ENCODE measurements at places on chromosomes 12 and 14.

GRCh38 chr14:91332986-91333649 lies 84.5 kb downstream of the CCDC88C start:
- DNase-seq, result no peak

- peak; percentile 38 for DNase-seq
Observed at GRCh38 chr12:13173012-13173932, 23.3 kb upstream of the EMP1 start.

DNA sequence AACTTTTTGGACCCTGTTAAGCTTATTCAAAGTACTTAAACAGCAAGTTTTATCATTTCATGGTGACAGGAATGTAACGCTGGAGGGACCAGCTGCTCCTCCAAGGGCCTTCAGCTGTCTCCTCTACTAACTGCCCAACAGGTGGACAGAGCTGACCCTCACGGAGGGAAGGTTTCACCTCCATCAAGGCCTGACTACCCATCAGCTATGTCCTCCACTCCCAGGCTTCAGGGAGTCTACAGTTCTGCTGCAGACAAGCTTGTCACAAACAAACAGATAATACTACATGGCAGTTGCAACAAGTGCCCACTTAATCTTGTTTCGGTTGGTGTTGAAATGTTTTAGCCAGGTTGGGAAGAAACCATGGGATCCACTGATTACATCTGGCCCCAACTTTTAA lies 175.1 kb downstream of the TTC7B start:
- DNase-seq, result no peak

DNA sequence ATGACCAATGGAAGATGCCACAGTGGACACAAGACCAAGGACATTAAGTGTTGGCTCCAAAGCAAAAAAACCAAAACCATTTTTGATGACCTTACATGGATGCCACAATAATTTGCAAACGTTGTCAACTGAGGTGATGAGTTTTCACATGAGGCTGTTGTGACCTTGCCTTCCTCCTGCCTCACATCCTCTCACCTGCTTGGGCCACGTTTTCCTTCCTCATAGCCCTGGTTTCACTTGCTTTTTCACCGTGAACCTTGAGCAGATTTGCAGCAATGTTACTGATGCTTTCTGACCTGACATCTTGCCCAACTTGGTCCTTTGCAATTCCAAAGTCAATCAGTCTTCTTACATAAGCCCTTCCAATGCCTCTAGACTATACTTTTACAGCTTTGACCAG lies 3.7 kb downstream of the KRT6B start:
- DNase-seq, result no peak

GRCh38 chr12:120705618-120706017 lies 4.6 kb upstream of the UNC119B start:
- no peak for DNase-seq

DNA sequence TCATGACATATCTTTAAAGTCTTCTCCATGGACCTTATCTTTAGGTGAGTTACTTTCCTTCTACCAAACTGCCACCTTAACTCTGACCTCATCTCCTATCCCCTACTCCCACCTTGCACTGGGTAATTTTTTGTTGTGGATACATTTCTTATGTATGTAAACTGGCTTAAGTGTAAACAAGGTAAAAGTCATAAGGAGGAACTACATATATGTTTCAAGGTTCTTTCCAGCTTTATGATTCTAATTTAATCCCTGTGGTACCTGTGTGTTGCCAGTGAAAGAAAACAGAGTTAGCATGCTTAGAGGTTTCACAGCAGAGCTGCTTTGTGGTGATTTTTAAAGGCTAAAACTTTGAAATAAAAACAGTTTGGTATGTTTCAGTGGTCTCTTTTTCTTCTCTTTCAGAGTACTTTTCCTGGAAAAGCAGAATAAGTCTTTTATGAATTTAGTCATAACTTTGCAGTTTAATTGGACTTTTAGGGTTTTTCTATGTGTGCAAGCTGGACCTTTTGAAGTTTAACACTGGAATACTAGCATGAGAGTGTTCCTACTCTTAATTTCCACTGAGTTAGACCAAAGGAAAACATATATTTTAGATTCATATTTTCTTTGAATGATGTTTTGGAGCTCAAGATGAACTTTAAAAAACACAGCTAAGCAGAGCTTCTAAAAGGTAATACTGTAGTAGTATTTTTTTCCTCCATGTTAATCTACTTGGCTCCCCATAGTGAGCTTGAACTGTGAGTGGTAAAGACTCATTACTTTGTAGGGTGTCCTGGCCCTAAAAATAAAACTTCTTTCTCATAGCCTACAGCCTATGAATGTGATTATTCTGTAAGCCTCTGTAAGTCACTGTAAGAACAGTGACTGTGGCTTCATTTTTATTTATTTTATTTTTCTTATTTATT lies 105.4 kb downstream of the FUT8 start:
- DNase-seq, result no peak

DNA sequence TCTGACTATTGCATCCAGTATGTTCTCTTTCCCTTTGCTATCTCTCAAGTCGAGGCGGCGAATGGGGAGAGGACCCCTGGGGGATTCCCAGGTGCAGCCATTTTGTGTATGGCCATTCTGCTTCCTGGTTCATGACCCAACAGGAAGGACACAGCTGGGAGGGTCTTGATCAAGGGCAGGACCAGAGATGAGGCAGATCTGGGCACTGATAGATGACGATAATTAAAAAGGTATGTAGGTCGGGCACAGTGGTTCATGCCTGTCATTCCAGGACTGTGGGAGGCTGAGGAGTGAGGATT lies 73.9 kb downstream of the EID3 start:
- no peak for DNase-seq

- DNase-seq, result no peak
Observed at GRCh38 chr14:99360774-99361595, 89.0 kb upstream of the BCL11B start.

- no peak for DNase-seq
Observed at GRCh38 chr14:103714063-103714724, 1.1 kb downstream of the XRCC3 start.

GRCh38 chr14:53655080-53655785 lies 301.4 kb downstream of the BMP4 start:
- no peak for DNase-seq

- no peak for DNase-seq
Observed at GRCh38 chr12:128820723-128821432, 2.9 kb downstream of the SLC15A4 start.

- DNase-seq, result no peak
Observed at GRCh38 chr12:121004253-121004815, 12.0 kb downstream of the C12orf43 start.

- no peak for DNase-seq
Observed at GRCh38 chr14:104406831-104407230, 172.7 kb upstream of the C14orf180 start.

DNA sequence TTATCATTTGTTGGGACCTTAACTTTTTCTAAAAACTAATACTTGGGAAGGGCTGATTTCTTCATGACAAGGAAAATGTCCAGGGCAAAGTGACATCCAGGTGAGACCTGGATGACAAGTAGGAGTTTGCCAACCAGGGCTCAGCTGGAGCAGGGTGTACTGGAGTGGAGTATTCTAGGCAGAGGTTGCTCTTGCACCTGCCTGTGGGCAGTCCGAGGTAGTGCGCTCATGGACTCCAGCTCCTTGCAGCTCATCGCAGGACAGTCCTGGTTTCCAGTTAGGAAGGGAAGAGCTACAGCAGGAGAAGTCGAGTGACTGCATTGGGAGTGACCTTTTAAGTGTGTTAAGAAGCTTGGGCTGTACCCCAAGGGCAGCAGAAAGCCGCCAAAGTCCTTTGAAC lies 175.9 kb downstream of the PELI2 start:
- DNase-seq, result no peak

- DNase-seq, result no peak
Observed at GRCh38 chr14:105498430-105499255, 7.6 kb downstream of the TEDC1 start.

DNA sequence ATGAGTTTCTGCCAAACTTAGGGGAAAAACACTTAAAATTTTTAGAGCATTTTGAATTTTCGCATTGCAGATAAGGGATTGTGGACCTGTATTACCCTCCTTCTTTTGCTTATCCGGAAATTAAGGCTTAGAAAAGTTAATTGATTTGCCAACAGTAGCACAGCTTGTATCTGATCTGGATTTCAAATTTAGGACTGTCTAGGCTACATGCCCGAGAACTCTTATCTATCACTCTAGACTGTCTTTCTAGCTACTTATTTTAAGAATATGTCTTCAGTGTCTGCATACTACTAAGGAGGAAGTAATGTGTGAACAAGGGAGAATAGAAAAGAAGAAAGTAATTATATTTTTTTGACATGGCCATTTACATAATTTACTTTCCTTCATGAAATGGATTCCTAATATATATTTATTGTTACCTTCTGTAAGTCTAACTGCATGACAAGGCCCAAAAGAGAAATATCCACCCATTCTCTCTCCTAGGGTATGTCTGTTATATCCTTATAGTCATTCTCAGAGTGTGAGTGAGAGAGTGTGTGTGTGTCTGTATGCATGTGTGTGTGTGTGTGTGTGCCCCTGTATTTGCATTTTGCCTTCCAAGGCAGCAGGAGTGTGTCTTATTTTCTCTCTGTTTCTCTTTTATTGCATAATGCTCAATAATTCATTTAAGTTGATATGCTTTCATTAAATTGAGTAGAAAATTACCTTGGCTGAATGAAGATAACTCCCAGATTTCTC lies 132.1 kb downstream of the SLC5A8 start:
- DNase-seq, result no peak

DNA sequence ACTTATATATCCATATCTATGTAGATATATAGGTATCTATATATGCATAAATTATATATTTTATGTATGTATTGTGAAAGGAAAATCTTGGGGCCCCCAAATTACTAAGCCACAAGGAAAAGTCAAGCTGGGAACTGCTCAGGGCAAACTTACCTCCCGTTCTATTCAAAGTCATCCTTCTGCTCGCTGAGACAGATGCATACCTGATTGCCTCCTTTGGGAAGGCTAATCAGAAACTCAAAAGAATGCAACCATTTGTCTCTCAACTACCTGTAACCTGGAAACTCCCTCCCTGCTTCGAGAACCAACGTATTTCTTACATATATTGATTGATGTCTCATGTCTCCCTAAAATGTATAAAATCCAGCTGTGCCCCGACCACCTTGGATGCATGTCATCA lies 58.8 kb upstream of the C14orf132 start:
- no peak for DNase-seq

DNA sequence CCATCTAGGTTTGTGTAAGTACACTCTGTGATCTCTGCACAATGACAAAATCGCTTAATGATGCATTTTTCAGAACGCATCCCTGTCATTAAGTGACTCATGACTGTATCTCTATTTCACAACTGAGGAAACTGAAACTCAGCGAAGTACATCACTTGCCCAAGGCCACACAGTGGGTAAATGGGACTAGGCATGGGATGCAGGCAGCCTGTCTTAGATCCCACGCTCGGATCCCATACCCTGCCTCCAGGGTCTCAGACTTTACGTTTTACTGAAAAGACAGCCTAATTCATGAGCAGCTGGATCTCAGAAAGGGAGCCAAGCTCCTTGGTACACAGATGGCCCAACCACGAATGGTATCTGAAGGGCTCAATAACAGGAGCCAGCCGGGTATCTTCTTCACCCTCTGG lies 2.4 kb upstream of the MLEC start:
- no peak for DNase-seq

DNA sequence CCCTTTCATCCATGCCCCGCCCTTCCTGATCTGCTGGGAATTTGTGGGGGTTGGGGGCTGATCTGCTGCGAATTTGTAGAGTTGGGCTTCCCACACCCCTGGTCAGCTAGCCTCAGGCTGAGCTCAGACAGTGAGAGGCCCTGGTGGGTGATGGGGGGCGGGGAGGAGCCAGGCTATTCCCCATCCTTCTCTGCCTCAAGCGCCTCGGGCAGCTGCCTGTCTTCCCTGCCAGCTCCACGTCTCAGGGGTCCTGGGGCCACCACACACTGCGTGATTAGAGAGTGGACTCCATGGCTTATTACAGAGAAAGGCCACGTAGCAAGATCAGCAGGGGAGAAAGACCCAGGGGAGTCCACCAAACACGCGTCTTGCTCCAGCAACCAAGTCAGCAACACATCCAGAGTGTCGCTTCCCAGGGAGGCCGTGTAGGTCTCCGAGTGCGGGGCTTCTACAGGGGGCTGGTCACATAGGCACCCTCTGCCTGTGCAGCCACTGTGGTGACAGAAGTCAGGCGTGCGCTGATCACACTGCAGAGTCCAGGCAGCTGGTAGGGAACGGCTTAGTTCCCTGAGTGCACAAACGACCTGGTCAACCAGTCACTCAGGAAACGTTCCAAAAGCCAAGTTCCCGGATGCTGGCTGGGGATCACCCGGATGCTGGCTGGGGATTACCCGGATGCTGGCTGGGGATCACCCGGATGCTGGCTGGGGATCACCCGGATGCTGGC lies 254.4 kb upstream of the SFSWAP start:
- no peak for DNase-seq

DNA sequence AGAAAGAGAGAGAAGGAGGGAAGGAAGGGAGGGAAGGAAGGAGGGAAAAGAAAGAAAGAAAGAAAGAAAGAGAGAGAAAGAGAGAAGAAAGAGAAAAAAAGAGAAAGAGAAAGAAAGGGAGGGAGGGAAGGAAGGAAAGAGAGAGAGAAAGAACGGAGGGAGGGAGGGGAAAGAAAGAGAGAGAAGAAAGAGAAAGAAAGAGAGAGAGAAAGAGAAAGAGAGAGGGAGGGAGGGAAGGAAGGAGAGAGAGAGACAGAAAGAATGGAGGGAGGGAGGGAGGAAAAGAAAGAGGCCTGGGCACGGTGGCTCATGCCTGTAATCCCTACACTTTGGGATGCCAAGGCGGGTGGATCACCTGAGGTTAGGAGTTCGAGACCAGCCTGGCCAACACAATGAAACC lies 5.1 kb upstream of the ANAPC5 start:
- no peak for DNase-seq

DNA sequence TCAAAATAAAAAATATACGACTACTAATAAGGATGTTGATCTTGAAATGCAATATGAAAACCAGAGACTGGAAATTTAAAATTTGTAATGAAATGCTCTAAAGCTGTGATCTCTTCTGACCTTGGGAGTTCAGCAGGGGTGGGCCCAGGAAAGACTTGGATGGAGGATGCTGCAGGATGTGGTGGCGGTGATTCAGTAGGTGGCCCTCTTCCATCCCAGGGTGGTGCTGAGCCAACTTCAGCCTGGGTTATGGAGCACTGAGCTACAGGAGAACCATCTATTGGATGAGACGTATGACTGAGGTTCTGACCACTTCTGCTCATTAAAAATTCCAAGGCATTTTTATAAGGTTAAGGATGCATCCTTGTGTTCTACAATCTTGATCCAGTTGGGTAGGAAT lies 6.9 kb upstream of the PDE3A start:
- DNase-seq, result no peak

DNA sequence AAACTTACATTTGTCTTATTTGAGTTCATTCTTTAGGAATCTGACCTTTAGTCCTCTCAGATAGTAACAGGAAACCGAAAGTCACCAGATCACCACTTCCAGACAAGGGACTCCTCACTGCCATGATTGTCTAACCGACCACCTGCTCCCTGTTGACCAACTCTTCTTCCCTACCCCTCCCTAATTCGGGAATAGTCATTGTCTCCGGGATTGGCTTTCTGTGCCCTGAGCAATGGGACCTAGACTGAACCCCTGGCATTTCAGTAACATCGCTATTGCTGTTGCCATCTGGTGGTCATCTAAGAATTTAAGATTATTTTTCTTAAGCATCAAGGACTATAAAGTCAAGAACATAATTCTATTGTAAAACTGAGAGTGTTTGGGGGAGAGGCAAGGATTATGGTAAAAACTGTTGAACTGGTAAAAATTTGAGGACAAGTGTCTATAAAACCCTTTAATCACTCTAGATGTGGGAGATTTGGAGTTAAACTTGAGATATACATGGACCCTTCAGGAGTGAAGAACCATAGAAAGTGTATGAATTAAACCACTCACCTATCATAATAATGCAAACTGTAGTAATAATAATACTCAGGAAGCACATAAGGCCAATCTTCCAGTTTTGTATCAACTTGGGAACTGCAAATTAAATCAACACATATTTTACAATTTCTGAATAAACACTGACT lies 6.3 kb downstream of the CLEC2A start:
- DNase-seq, result peak; percentile 52

All from CD4-positive, alpha-beta T cell treated with Interleukin-15 for 4 hours (primary cell).